T follicular helper cell (primary cell): ENCODE measurements at places on chromosomes 16 and 17.

- DNase-seq = no peak
Measured at GRCh38 chr16:55250701-55251100, 73.3 kb upstream of the IRX6 start.

- DNase-seq = no peak
Measured at GRCh38 chr16:57686577-57686976, 8.0 kb upstream of the DRC7 start.

DNA sequence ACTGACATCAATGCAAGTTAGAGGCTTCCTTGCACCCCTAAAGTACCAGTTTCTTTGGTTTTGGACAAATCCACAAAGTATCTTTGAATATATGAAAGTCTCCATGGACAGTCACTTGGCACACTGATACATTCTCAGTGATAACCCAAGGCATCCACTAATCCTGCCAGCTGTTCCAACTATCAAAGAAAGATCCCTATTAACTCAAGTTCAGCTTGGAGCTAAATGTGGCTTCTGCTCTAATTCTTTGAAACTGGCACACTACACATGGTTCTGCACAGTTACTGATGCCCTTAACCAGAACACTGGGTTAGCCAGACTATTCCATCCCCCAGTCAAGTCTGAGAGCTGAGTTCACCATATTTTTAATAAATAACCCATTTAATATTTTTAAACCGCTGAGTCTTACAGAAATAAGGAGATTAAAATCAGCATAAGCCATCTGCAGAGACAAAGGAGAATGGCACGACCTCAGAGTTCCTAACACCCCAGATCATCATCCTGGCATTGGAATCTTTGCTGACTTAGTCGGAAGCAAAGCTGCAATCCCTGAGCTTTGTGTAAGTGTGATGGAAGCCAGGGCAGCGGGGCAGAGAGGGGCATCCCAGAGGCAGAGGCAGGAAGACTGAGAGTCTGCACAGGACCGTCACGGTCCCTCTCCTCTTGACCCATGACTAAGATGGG lies 6.3 kb downstream of the CACNG1 start:
- no peak for DNase-seq

- no peak for DNase-seq
Measured at GRCh38 chr17:82775001-82775823, 23.3 kb downstream of the TBCD start.

DNA sequence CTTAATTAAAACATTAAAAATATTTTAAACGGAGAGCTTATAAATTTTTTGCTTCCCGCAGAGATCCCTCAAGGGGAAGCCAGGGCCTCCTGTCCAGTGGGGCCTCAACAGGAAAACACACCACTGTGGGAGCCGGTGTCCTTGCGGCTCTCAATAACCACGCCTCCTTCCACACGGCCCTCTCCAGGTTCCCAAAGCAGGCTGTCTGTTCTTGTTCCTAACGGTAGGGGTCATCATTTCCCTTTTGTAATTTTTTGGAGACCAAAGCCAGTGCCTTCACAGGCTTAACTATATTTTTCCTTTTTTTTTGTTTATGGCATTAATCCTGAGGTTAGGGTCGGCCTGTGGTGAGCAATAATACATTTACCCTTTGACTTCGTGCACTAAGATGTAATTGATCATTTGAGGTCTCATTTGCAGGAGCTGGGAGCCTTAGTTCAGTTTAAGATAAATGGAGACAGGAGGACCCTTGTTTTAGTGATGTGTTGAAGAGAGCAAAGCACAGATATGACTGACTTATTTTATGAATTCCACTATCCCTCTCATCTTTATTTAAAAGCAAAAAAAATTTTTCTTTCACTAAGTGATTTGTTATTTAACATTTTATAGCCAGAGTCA lies 77.5 kb upstream of the N4BP1 start:
- DNase-seq = no peak

- DNase-seq = no peak
Measured at GRCh38 chr17:36885153-36885735, 52.0 kb upstream of the LHX1 start.

- no peak for DNase-seq
Measured at GRCh38 chr17:17494870-17495535, 1.2 kb downstream of the RASD1 start.

GRCh38 chr17:80397034-80397387 lies 18.0 kb upstream of the ENDOV start:
- no peak for DNase-seq

GRCh38 chr17:10219193-10219592 lies 20.8 kb upstream of the GAS7 start:
- DNase-seq = no peak

DNA sequence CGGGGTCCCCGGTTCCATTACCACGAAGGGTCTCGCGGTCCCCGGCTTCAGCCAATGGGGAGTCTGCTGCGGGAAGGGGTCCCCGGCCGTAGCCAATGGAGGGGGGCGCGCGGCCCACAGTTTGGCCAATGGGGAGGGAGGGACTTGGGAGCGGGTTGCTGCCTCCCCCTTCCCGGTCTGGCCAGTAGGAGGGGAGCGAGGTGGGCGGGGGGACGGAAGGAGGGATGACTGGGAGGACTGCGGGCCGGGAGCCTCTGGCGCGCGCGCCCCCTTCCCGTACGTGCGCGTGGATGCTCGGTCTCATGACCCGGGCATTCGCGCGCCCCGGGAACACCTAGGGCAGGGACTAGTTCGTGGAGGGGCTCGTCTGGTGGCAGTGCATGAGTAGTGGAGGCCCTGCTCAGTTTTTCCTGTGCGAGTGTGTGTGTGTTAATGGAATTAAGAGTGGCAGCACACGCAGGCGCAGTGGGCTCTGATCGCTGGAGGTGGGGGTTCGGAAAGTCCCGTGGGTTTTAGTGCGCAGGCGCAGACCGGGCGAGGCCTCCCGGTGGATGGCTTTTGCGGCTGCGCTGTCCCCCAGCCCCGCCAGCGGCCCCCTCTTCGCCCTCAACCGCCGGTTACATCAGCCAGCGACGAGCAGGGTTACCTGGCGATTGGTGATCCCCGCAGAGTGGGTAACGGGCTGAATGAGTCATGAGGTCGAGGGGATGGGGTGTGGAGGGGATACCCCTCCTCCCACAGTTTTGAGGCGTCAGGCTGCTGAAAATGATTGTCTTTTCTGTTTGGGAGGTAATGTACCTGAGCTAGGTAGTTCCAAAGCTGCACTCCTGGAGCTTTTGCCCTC lies 1.3 kb downstream of the ATXN2L start:
- peak; percentile 93 for DNase-seq
